ENCODE measurements at places on chromosomes 16 and 17.

DNA sequence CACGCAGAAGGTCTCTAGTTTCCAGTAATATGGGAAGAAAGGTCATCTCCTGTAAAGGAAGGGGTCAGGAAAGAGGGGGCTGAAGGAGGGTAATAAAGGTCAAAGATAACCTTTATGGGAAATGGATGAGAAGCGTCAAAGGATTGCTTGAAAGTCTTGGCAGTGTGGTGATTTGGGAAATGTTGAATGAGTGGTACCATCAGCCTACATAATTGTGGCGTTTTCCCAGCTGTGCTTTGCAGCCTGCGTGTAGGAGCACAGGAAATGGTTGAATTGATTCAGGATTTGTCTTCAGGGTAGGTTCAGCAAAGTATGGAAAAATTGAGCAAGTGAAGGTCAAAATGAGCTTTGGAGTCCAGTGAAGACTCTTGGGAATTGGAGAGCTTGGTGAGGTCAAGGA, 115.8 kb upstream of the NOL11 start:
- DNase-seq, result no peak

DNA sequence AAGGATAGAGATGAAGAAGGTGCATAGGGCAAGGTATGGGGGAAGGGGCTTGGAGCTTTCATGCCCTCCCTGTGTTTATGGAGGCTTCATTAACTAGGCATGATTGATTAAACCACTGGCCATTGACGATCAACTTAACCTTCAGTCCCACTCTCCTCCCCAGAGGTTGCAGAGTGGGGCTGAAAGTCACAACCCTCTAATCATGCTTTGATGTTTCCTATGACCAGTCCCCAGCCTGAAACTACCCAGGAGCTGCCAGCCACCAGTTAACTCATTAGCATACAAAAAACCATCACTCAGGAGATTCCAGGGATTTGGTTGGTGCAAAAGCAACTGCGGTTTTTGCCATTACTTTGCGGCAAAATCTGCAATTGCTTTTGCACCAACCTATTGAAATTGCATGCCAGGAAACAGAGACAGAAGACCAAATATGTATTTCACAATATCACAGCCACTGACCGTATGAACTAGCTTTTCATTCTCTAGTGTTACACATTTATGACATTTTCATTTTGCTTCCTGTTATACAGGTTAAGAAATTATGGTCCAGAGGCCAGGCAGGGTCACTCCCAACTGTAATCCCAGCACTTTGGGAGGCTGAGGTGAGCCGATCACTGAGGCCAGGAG, 5.4 kb downstream of the GFOD2 start:
- no peak for DNase-seq

- DNase-seq, result no peak
Measured at GRCh38 chr16:8621222-8621571, 301 bp upstream of the METTL22 start.

- no peak for DNase-seq
Measured at GRCh38 chr17:34562387-34562786, 17.0 kb upstream of the TMEM132E start.

GRCh38 chr17:31687505-31688126, 171.4 kb downstream of the COPRS start:
- peak; percentile 68 for DNase-seq

- peak; percentile 75 for DNase-seq
Measured at GRCh38 chr16:86676254-86676670, 97.9 kb downstream of the FOXL1 start.

DNA sequence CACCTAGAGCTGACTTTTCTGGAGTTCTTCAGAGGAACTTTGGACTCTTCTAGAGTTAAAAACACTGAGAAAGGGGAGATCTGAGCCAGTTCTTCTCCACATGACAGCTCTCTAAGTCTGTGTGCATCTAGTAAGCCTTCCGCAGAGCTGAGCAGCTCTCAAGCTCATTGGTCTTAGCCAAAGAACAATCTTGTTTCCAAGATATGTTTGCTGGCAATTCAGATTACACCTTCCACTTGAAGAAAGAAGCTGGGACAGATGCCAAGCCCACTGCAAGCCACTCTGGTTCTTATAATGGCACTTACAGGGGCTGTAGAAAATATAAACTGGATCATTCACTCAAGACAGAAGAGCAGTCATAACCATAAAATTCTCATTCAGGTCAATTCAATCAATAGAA, 134.1 kb upstream of the TOX3 start:
- DNase-seq, result no peak

Data from fibroblast of skin of back (primary cell).